ENCODE measurements at places on chromosomes 7 and 10.

- no peak for DNase-seq
Measured at GRCh38 chr7:6403907-6404306, 43.8 kb downstream of the DAGLB start.

DNA sequence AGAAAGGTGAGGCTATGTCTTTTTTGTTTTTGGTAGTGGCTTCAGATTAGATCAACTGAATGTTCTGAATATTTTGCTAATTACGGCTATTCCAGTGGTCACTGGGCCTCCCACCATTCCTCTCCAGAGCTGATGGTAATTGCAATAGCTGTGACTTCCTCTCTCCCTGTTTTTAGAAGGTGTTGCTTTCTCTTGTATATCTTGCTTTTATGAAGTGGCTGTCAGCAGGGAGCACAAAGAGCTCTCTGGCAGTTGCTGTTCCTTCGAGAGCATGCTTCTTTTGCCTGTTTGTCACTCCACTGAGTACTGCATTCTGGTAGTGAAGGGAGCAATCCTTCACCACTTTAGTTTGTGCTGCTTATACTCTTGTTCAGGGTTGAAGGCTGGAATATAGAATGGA is 133.3 kb downstream of the EXOC4 start:
- no peak for DNase-seq

GRCh38 chr7:5584821-5585220 is 161.2 kb upstream of the TNRC18 start:
- DNase-seq: no peak

DNA sequence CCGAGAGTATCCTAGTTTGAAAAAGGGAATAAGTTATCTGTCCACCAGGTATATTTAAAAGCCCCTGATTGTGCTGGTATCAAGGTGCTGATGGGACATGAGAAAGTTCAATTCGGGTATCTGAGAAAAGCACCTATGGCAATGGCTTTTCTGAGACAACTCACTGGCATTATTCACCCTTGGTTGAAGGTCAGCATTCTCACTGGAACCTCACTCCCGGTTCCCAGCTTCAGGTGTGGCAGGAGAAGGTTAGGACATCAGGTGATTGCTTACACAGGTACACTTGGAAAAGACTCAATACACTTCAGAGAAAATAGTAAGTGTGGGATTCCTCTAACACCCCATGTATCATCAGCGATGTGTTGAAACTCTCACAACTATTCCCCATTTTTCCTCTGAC is 643.1 kb downstream of the INHBA start:
- no peak for DNase-seq

DNA sequence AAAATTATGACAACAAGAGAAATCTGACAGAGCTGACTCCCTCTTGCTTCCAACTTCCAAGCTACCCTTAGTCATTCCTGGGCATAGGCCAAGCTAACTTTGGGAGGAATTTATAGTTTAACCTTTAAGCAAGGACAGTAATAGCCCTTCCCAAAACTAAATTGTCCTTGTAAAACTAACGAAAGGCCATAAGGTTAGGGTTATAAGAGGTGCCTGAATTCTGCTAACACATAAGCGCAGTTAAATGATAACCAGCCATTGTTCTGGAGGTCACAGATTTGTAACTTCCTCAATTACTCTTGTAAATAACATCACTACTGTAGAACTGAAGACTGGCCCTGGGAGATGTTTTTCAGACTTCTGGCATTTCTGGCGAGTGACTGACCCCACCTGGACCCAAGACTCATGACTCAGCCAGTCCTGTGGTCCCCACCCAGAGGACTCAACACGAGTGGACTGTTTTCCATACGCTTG is 481.2 kb downstream of the KCNMA1 start:
- no peak for DNase-seq

GRCh38 chr10:80148166-80148805 is 15.8 kb downstream of the PLAC9 start:
- no peak for DNase-seq
